Ascending aorta (tissue), 2 donors: ENCODE measurements at places on chromosomes 3 and 15.

DNA sequence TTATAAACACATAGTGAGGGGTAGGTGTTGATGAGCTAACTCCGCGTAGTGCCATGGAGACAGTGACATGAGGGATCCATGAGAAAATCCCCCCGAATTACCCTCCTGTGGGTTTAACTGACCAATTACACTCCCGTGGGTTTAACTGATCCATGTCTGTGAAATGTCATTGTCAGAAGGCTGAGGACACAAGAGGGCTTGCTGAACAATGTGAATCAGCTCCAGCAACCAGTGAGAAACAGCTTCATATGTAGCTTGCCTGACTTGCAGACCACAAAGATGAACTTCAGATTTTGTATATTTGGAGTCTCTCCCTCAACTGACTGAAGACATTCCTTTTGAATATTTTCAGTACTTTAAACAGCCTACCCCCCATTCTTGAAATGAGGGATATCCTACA lies 144.9 kb downstream of the FBN1 start:
- no peaks in the 10 kb centered on the region for H3K4me1 ChIP-seq
- no peak for DNase-seq

DNA sequence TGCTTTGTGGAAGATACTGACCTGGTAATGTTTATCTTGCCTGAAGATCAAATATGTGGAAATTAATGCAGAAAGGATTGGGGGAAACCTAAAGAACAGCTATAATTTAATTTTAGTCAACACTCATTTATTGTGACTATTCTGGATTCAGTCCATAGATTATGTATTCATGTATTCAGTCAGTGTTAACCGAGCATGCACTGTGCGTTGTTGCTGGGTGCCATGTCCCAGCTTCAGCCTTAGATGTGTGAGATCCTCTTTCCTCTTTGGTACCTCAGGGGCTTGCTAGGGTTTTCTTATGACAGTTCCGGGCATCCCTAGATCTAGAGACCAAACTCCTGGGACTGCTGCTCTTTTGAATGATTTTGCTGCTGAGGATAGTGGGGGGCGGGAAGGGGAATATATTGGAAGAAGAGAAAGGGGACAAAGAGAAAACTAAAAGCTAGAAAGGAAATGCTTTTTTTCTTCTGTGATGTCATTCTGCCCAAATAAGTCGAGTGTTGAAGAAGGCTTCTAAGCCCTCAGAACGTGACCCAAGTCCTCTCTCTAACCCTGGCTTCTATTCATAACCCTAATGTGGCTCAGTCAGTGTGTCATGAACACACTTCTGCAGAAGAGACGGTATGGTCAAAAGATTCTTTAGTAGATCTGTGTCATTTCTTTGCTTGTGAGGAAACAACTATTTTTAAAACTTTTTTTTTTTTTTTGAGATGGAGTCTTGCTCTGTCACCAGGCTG lies 33.5 kb downstream of the STARD9 start:
- H3K27me3 ChIP-seq, result no peaks in the 10 kb centered on the region
- peaks cover 18% of the 10 kb centered on the region for H3K4me1 ChIP-seq
- no peak overlapping the region for H3K4me3 ChIP-seq

DNA sequence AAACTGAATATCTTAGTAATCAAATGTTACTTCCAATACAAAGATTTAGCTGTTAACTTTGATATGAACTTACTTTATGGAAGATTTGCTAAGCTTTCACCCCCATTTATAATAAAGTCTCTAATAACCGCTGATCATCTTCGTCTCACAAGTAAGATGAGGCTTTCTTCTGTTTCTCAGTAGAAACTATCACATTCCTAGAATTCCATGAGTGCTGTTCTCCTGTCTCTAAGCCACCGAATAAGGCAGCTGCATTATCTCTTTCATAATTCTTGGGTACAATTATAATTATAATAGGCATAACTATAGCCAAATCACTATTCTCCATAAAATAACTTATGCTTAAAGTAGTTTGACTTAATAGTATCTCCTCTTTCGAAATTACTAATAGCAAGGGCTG lies 18.3 kb upstream of the SETMAR start:
- no peaks in the 10 kb centered on the region for H3K27me3 ChIP-seq
- no peak for DNase-seq
- no peaks in the 10 kb centered on the region for H3K4me1 ChIP-seq
- H3K4me3 ChIP-seq, result no peak overlapping the region

DNA sequence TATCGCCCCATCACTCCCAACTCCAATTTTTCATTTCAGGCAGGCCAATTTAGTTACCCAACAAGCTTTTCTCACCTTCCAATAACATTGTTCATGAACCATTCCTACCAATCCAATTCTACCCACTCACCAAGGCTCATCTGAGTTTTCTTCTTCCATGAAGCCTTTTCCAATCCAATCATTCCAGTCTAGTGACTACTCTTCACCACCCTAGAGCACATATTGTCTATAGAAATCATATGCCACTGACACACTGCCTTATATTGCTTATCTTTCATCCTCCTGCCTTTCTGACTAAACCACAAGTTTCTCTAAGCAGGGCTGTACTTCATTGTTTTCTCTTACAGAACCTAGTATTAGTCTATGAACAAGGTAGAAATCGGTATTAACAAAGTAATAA lies 11.4 kb downstream of the CCDC14 start:
- no peaks in the 10 kb centered on the region for H3K4me1 ChIP-seq
- H3K27ac ChIP-seq, result no peak overlapping the region
- H3K36me3 ChIP-seq, result peaks cover 43% of the 10 kb centered on the region

GRCh38 chr15:36191459-36191858 lies 388.0 kb upstream of the CDIN1 start:
- H3K27me3 ChIP-seq, result no peaks in the 10 kb centered on the region
- H3K27ac ChIP-seq, result no peak overlapping the region
- no peaks in the 10 kb centered on the region for H3K36me3 ChIP-seq
- no peak for DNase-seq

DNA sequence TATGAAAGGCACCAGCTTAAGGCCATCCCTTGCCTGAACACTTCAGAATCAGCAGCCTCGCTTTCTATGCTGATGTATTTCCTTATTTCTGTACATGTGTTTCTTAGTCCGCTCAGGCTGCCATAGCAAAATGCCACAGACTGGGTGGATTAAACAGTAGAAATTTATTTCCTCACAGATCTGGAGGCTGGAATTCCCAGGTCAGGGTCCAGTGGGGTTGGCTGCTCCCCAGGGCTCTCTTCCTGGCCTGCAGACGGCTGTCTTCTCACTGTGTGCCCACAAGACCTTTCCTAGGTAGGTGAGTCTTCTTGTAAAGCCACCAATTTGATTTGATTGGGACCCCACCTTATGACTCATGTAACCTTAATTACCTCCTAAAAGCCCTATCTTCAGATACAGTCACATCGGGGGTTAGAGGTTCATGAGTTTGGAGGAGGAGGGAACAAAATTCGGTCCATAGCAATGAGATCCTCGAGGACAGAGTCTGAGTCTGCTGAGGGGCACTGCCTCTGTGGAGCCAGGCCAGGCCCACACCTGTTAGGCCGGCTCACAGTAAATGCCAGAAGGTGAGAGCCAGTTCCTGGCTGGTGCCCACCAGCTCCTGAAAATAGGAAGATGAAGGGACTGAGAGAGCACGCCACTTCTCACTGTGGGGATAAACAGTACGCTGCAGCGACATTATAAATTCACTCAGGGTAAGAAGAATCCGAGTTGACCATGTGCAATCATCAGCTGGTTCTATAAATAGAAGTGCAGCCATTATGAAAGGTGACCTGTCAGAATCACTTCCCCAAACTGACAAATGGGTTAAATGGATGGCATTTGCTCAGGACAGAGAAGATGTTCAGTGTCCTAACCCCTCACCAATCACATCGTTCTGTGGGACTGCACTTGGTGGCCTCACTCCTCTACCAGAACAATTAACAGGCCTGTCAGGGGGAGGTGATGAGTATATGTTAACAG lies 41.1 kb downstream of the CTXND1 start:
- no peak overlapping the region for H3K27ac ChIP-seq
- no peak overlapping the region for H3K4me3 ChIP-seq
- no peaks in the 10 kb centered on the region for H3K27me3 ChIP-seq
- H3K4me1 ChIP-seq, result no peaks in the 10 kb centered on the region

DNA sequence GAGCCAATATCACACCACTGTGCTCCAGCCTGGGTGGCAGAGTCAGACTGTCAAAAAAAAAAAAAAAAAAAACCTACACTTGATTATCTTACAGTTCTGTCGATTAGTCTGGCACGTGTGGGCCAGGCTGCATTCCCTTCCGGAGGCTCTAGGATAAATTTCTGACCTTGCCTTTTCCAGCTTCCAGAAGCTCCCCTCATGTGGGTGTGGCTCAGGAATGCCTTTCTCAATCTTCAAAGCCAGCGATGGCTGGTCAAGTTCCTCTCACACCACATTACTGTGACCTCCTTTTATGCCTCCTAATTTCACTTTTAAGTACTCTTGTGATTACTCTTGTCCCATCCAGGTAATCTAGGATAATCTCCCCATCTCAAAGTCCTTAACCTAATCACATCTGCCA lies 58.2 kb upstream of the DUT start:
- H3K36me3 ChIP-seq, result no peaks in the 10 kb centered on the region
- DNase-seq, result no peak
- H3K27ac ChIP-seq, result no peak overlapping the region
- H3K4me3 ChIP-seq, result no peak overlapping the region
- H3K27me3 ChIP-seq, result no peaks in the 10 kb centered on the region

- H3K27me3 ChIP-seq, result peaks cover 10% of the 10 kb centered on the region
- H3K4me3 ChIP-seq, result no peak overlapping the region
- H3K36me3 ChIP-seq, result no peaks in the 10 kb centered on the region
- H3K27ac ChIP-seq, result no peak overlapping the region
- H3K4me1 ChIP-seq, result no peaks in the 10 kb centered on the region
These were observed 8.2 kb downstream of the ZIC4 start for GRCh38 chr3:147397875-147398812.

DNA sequence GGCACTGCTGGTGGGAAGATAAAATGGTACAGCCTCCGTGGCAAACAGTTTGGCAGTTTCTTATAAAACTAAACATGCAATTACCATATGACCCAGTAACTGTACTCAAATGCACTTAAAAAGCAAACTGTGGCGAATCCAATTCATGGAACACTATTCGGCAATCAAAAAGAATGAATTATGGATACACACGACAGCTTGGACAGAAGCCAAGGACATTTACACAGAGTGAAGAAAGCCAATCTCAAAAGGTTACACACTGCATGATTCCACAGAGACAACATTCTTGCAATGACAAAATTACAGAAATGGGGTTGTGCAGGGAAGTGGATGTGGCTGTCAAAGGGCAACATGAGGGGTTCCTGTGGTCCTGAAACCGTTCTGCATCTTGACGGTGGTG lies 122.1 kb upstream of the IQSEC1 start:
- no peak overlapping the region for H3K27ac ChIP-seq
- H3K4me3 ChIP-seq, result no peak overlapping the region
- no peak for DNase-seq
- H3K4me1 ChIP-seq, result no peaks in the 10 kb centered on the region
- no peaks in the 10 kb centered on the region for H3K27me3 ChIP-seq

DNA sequence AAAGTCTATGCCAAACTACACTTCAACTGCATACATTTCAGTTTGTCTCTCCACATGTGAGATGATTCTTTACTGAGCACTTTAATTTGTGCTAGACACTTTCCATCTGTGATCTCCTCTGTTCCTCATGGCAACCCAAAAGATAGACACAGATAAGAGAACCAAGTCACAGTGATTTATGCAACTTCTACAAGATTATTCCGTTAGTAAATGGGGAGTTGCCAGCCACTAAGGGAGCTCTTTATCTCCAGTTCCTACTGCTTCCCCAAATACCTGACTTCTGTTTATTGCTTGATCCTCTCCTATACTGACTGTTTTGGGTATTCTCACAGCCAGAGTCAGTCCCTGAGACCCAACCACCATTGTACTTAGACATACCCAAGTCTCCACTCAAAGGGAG lies 24.1 kb upstream of the AKAP13 start:
- no peak overlapping the region for H3K4me3 ChIP-seq
- H3K36me3 ChIP-seq, result no peaks in the 10 kb centered on the region
- peaks cover 3% of the 10 kb centered on the region for H3K4me1 ChIP-seq
- H3K27me3 ChIP-seq, result no peaks in the 10 kb centered on the region
- H3K27ac ChIP-seq, result no peak overlapping the region

DNA sequence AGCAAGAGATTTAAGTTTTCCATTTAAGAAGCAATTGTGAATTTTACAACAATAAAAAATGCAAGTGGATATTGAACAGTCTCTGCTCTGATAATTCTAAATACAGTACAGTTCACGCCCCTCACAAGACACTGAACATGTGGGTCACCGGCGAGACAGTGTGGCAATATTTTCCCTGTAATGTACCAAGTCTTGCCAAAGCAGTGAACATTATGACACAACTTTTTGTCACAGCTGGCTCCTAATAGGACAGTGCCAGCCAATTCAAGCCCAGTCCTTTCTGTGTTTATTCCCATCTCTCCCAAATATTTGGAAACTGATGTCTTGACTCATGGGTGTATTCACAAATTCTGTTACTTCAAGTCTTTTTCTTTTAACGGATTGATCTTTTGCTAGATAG lies 62.3 kb downstream of the PPARG start:
- no peaks in the 10 kb centered on the region for H3K27me3 ChIP-seq
- no peaks in the 10 kb centered on the region for H3K36me3 ChIP-seq

- no peaks in the 10 kb centered on the region for H3K36me3 ChIP-seq
- H3K27ac ChIP-seq, result peak overlapping the region; percentile 84
- peaks cover 16% of the 10 kb centered on the region for H3K4me1 ChIP-seq
- H3K27me3 ChIP-seq, result no peaks in the 10 kb centered on the region
These were observed 2.7 kb downstream of the PXYLP1 start for GRCh38 chr3:141234283-141234682.

DNA sequence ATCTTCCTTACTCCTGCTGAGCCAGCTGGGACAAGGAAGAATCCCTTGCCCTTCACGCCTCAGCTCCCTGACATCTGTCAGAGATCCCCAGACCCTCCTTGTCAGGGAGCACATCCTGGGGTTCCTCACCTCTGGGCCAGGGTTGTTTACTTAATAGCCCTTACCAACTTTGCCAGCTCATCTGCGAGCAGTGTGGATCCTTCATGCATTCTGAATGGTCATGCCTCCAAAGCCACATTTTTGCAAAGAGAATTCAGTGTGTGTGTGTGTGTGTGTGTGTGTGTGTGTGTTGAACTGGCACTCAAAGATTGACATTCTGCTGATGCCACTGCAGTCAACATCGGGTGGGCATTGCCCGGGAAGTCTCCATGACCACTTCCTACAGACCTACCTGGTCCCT lies 112.6 kb downstream of the SLC49A4 start:
- H3K27me3 ChIP-seq, result no peaks in the 10 kb centered on the region
- no peaks in the 10 kb centered on the region for H3K36me3 ChIP-seq
- DNase-seq, result no peak
- H3K27ac ChIP-seq, result no peak overlapping the region
- H3K4me3 ChIP-seq, result no peak overlapping the region

GRCh38 chr15:48384616-48385015 lies 53.4 kb downstream of the DUT start:
- no peaks in the 10 kb centered on the region for H3K36me3 ChIP-seq
- no peaks in the 10 kb centered on the region for H3K27me3 ChIP-seq
- H3K27ac ChIP-seq, result no peak overlapping the region
- DNase-seq, result no peak
